T-helper 2 cell (primary cell): ENCODE measurements at places on chromosomes 3 and 15.

- no peak for DNase-seq
Observed at GRCh38 chr3:50205413-50206276, 574 bp downstream of the SLC38A3 start.

DNA sequence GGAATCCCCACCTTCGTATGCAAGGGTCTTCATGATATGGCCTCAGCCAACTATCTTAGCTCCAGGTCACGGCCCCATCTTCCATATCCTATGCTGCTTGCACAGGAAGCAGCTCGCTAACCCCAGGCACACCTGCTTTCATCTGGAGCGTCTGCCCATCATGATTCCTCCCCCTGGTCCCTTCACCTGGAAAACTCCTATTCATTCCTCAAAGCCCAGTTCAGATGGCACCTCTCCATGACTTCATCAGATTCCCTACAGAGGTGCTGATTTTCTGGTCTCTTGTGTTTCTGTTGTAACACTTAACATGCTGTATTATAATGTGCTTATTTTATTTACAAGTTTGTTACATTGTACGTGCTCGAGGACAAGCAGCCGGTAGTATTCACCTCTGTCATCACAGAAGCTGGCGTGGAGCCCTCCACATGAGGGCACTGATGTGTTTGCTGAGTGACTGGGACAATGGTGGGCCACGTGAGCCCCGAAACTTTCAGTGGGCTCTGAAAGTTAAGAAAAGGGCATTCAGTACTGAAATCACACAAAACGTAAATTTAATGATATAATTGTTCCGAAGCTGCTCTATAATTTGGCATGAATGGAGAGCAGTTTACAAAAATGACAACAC, 16.2 kb downstream of the MUC20 start:
- no peak for DNase-seq

- DNase-seq, result no peak
Observed at GRCh38 chr3:189237526-189237925, 65.8 kb downstream of the TPRG1 start.

DNA sequence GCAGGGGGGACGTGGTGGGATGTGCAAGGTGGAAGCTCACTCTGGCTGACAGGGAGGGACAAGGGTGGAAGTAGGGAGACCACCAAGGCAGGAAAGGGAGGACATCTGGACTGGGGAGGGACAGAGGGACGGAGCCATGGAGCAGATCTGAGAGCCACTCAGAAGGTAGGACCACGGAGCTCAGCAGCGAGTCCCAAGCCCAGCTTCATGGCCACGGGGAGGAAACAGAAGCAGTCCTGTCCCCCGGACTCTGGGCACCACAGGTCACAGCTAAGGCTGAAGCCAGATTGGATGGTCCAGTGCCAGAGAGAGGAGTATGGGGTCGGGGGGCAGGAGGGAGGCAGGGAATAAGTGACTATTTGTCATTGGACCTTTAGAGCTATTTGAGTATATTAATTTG, 220.1 kb downstream of the TBC1D2B start:
- no peak for DNase-seq

DNA sequence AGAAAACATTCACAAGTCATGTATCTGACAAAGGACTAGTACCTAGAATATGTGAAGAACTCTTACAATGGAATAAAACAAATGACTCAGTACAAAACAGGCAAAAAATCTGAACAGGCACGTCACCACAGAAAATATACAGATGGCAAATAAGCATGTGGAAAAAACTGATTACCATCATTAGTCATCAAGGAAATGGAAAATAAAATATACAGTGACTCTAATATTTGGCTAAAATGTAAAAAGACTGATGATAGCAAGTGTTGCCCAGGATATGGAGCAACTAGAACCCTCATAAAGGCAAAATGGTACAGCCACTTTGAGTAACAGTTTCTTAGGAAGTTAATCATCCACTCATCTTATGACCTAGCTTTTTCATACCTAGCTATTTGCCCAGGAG, 95.8 kb upstream of the ABHD17C start:
- no peak for DNase-seq

DNA sequence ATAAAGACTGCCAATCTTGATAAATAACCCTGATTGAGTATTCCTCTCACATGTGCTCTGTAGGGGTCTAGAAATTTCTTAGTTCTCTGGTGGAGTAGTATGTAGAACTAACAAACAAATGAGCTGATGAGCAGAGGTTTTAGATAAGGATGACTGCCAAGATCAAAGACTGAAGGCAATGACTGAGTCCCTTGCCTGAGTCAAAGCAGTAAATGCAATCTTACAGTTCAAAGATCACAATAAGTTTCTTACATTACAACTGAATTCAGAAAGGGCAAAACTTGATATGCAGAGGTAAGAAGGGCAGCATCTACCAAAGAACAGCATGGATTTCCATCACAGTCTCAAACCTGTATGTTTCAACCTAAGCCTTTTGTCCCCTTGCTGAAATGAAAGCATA, 172.2 kb upstream of the POU1F1 start:
- DNase-seq, result no peak

DNA sequence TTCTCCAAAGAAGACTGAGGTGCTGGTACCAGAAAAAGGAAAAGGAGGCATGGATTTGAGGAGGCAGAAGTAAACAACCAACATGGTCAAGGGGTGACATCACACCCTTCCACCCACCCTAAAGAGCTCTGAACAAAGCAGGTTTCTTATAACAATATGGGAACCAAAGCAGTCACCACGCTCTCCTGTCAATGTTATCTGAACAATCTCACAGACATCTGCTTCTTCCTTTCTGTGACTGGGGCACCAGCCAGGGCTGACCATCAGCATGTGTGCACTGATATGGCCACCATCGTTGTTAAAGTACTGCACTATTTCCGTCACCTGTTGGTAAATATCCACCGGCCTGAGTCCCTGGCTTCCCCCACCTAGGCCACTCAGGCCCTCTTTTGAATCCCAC, 252.9 kb downstream of the SHQ1 start:
- DNase-seq, result no peak

DNA sequence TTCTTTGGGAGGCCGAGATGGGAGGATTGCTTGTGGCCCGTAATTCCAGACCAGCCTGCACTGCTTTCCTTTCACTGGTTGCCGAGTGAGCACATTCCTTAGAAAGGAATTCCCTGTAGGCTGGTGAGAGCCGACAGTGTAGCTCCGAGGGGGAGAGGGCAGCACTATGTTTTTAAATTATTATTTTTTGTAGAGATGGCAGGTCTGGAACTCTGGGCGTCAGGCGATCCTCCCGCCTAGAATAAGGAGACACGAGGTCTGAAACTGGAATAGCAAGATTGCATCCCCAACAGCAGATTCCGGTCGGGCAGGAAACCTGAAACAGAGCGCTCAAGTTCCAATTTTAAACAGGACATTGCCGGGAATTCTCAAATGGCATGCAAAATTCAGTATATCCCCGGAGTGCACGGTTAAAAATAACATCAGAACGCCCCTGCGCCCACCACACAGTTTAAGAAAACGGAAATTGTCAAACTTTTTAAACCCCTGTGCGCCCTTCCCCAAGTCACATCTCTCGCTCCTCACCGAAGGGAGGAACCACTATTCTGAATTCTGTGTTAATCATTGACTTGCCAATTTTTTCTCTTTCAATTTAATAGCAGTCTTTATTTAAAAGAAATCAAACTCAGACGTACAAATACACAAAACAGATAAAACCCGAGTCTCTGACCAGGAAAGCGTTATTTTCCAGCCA, 643 bp upstream of the RNU5B-1 start:
- DNase-seq, result no peak

DNA sequence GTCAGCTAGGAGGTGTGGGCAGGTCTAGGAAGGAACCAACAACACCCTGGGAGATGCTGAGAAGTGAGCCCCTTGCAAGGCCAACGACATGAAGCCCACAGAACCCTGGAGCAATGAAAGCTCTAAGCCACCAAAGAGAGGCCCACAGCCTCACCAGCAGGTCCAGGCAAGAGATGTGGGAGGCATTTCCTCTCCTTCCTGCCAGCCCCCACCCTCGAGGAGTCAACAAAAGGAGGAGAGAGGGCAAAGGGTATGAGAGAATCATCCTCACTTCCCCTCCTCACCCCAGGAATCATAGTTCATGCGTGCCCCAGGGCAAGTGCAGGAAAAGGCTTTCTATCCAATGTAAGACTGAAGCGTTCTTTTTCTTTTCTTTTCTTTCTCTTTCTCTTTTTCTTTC, 195.8 kb downstream of the SHQ1 start:
- no peak for DNase-seq

- no peak for DNase-seq
Observed at GRCh38 chr3:155963570-155963969, 93.1 kb downstream of the GMPS start.

- no peak for DNase-seq
Observed at GRCh38 chr3:76570436-76571057, 469.4 kb upstream of the ROBO2 start.

DNA sequence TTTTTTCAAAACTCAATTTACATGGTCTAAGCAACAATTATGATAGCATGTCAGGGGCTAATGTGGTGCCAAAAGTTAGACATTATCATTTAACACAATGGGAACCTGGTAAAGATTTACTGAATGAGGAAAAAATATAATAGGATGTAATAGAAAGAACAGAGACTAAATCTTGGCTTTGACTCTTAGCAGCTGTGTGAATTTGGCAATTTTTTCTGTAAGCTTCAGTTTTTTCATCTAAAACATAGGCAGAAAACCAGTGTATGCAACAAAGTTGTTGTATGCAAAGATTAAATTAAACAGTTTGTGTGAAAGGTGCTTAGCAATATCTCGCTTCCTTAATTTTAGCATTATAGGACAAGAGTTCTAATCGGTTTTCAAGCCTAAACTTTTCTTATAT, 57.6 kb downstream of the ZBTB20 start:
- no peak for DNase-seq

DNA sequence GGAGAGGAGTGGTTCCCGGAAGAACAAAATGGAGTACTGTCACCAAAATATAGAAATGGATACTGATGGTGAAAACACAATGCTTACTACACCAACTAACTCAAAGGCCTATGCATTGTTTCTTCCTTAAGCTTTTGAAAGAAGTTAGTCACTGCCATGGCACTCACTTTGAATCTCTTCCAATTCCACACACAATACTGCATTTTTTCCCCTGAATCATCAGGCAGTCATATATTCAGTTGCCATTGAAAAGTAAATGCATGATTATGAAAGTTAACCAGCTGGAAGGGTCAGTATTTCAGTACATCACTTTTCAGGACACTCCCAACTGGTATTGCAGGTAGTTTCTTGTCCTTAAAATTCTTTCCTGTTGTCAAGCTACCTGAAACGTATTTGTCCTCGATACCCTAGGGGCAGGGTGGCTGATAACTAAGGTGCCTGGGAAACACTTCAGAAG, 9.0 kb upstream of the LRRFIP2 start:
- DNase-seq, result no peak

GRCh38 chr3:31105438-31106077, 211.1 kb upstream of the GADL1 start:
- no peak for DNase-seq

GRCh38 chr3:135565546-135565945, 400.0 kb upstream of the PPP2R3A start:
- DNase-seq, result no peak

DNA sequence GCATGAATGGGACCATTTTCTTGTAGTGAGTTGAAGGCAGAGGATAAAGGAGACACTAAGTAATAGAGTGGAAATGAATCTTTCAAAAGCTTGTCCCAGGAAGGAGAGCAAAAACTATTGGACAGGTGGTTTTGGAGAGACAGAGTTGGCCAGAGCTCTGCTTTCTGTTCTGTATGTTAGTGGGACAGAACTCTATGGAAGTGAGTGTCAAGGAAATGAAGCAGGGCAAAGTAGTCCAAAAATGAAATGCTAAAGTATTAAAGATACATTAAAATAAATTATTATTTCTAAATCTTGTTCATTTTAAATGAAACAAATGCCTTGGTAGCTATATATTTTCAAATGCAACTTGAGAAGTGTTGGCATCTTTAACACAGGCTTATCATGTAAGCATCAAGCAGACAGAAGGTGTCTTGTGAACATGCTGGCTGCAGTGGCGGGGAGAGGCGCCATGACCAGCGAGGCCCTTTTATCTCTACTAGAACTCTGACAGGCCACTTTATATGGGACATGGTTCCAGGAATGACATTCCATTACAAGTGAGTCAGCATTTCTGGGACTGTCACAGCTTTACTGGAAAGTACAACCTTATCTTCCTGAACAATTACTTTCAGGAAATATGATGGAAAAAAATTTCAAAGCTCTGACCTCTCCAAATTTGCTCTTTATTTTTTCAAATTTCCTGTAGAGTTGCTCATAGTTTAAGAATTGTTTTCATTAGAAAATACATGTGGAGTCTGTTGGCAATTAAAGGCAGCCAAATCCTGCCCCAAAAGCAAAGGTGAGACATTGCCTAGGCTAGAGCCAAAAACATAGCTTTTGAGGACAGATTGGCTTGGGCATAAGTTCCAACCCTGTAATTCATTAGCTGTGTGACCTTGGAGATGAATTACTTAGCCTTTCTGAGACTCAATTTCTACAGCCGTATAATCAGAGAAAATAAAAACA, 106.5 kb downstream of the ECT2 start:
- DNase-seq, result no peak

DNA sequence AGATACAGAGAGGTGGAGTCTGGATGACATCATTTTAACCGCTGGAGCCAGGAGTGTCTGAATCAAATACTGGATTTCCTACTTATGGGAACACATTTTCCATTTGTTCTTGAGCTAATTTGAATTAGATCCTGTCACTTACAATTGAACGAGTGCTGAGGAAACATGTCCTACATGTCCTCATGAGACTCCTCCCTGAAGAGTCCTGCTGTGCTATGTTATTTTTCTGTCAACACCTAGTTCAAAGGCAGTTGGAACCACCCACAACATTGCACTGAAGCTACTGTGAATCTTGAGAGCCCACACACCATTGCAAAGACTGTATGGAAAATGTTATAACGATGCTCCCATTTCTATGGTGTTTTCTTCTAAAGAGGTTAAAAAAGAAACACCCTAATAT, 123.5 kb upstream of the CRBN start:
- no peak for DNase-seq

DNA sequence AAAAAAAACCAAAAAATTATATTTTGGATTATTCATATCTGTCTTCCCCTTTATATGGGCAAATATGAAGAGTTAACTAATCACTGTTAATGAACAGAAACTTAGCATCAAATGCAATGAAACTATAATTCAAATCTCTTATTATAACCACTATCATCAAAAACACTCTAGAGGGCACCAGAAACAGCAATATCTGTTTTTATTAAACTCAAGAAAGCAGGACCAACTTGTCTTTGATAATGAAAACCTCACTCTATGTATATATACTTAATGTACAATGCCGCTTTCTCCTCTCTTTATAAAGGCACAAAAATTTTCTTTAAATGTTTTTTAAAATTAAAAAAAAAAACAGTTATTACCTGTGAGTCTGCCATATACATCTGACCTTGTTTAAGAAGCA, 92.7 kb downstream of the UACA start:
- no peak for DNase-seq

GRCh38 chr3:104854468-104854867, 512.2 kb upstream of the ALCAM start:
- no peak for DNase-seq

DNA sequence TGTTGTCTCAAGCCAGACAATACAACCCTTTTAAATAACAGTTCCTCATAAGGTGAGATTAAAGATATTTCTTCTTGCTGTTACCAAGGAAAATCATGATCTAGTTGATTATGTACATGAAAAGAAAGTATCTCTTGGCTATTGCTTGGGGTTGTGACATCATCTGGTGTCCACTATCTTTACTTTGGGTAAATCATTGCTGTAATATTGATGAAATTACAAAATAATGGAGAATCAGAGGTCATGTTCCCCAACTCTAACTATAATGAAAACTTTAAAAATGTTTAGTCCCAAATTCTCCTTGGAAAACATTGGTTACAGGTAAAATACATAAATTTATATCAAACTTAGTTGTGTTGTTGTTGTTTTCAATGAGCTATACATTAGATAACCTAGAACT, 142.2 kb downstream of the ARPP21 start:
- no peak for DNase-seq
